ENCODE measurements at places on chromosomes 6 and 20.

- no peak for DNase-seq
These were observed 10.1 kb downstream of the EZR start for GRCh38 chr6:158808941-158809678.

DNA sequence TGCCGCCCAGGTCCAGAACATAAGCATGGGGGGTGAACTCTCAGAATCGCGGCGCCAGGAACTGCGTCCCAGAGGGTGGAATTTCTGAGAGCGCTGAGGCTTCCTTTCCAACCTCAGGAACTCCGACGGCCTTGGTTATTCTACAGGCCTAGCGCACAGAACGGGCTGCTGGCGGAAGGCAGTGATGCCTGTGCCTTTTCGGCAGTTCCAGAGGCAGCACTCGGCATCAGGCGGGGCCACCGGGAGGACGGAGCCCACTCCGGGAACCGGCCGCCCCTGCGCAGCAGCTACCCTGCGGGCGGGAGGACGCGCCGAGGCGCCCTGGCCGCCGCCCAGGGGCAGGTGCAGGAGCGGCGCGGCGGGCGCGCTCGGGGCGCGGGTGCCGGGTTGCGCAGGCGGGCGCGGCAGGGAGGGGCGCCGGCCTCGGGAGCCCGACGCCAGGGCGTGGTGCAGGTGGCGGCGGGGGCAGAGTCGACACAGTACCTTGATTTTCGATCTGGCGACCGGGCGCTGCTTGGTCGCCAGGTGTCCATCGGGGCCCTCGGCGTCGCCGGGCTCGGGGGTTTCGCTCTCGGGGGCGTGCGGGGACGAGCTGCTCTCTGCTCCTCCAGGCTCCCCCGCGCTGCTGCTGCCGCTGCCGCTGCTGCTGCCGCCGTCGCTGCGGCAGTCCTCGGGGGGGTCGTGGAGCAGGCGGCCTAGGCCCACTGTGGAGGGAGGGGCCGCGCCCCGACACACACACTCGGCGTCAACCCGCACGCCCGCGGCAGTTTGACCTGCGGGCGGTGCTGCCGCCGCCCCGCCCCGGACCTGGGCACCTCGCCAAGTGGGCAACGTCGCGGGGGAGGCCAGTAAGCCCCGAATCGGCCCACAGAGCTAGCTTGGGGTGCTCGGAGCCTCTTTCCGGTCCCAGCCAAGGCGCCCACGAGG is 1.3 kb downstream of the OVOL2 start:
- DNase-seq: no peak

- no peak for DNase-seq
These were observed 3.6 kb upstream of the PHIP start for GRCh38 chr6:79081663-79082062.

- no peak for DNase-seq
These were observed 77.2 kb upstream of the ARID1B start for GRCh38 chr6:156699935-156700334.

DNA sequence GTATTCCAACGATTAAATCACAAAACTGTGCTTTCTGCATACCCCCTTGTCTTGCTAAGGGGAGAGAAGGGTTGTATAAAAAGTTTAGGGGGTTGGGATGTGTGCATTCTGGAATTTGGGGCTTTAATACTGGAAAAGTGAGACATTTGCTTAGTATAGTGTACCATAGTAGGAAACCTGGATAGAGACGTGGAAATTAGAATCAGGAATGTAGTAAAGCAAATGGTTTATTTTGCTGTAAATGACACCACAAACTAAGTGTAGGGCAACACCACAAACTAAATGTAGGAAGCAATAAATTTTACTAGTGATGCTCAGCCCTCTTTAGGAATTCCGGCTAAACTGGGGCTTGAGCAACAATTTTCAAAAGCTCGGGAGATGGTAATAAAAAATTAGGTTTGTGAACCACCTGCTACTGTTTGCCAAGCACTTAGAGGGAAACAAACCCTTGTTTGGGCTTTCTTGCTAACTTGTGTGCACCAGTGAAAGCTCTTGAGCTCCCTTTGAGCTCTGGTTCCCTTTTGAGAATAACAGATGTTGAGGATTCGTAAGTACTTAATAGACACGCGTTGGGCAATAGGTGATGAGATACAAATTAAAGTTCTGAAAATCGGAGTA is 13.8 kb downstream of the BRD2 start:
- DNase-seq: no peak

DNA sequence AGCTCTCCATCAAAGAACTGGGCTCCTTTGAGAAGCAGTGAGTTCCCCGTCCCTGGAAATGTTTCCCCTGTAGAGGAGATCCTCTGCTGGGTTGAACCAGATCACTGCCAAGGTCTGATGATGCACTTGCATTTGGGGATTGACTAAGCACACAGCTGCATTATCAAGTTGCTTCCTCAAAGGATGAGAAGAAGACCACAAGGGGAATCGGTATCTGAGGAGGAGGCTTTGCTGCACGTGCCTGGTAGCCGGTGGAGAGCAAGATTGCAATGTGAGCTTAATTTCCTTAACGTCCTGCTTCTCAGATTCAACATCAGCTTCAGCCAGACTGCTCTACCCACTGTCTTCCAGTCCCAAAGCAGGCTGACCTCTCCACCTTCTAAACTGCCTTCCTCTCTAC is 128.8 kb upstream of the STMND1 start:
- DNase-seq: no peak

DNA sequence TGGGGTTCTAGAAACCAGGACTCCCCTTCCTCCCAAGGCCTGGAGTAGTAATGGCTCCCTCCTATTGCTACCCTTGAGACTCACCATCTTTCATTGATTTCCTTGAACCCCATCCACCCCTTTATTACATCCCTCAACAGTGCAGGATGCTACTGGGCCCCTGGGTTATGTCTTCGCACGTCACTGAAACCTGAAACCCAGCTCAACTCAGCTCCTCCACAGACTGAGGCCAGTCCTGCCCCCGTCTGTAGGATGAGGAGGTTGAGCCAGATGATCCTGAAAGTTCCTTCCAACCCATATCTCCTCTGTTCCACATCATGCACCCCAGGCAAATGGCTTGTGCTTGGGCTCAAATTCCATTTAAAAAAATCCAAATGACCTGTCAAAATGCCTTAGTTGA is 21.4 kb downstream of the CPNE5 start:
- no peak for DNase-seq

DNA sequence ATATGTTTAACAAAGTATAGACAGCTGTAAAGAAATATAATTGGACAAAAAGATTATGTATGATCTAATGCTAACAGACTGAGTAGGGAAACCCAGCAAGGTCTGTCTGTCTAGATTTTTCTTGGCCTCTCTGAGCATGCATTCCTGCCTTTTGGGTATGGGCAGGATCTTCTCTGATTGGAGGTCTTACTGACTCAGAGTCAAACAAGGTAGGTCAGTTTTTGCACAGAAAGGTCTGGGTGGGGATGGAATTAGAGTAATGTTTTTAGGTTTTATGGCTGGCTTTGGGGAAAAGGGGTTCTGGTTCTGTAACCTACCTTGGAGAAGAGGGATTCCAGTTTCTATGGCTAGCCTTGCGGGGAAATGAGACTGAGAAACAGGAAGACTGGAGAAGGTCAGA is 65.5 kb downstream of the LIN28B start:
- no peak for DNase-seq

DNA sequence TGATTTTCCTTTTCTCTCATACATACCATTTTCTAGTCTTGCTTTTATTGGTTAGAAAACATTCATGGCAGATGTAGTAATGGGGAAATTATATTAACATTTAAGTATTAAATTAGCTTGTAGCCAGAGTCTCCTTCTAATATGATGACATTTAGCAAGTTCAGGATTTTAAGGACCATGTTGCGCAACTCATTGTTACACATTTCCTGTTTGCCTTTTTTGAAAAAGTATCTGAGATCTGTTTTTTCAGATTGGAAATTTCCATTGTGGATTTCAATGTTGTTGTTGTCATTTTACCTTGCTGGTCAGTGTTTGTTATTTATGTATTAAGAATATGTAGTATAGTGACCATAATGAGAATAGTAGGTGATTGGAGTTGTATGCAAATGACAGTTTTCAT is 38.7 kb downstream of the CDKAL1 start:
- no peak for DNase-seq

- DNase-seq: no peak
These were observed 65.3 kb downstream of the PSMB1 start for GRCh38 chr6:170487707-170488329.

- DNase-seq: no peak
These were observed 21.1 kb downstream of the RPRD1B start for GRCh38 chr20:38054647-38055046.

- DNase-seq: no peak
These were observed 45.1 kb downstream of the FRK start for GRCh38 chr6:116015561-116015960.

GRCh38 chr6:52547647-52548352 is 29.1 kb downstream of the TRAM2 start:
- DNase-seq: no peak

DNA sequence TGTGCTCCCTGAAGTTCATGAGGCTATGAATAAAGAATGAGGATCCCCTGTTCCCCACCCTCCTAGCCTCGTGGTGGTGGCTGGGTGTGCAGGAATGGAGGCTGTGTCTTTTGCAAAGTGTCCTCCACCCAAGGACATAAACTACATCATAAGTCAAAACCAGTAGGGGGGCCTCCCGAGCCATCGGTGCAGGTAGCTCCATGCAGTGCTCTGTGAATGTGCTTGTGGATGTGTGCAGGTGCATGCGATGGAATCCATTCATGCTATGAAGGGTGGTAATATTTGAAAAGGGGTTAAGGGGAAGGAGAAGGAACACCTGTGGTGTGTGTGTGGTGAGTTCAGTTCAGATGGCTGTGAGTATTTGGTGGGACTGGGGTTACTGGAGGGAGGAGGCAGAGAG is 197.3 kb downstream of the NRN1 start:
- no peak for DNase-seq

GRCh38 chr6:75333676-75334200 is 49.1 kb upstream of the TMEM30A start:
- no peak for DNase-seq

GRCh38 chr6:39804466-39805065 is 12.4 kb downstream of the DAAM2 start:
- DNase-seq: no peak

DNA sequence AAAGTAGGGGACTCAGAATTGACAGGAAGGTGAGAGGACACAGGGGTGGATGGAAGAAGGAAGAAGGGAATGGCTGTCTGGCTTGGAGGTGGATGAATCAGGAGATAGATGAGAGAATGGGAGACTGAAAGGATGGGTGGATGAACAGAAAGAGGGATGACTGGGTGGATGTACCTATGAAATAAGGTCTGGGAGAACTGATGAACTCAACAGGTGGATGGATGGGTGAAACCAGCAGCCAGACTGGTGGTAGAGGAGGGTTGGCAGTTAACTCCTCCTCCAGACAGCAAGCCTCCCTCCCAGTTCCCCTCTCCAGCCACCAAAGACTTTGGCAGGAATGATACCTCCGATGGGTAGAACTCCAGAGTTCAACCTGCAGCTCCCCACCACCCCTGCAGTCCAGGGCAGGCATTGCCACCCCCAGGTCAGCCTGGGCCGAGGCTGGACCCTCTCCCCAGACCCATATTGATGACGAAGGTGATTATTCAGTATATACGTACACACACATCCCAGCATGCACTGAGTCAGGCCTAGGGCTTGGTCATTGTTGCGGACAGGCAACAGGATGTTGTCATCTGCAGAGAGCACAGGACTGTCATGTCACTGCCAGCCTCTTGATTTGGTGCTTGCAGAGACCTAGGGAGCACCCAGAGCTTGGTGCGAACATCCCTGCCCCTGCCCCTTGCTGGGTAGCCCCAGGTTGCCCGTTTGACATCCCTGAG is 2.0 kb downstream of the SUN5 start:
- DNase-seq: no peak

DNA sequence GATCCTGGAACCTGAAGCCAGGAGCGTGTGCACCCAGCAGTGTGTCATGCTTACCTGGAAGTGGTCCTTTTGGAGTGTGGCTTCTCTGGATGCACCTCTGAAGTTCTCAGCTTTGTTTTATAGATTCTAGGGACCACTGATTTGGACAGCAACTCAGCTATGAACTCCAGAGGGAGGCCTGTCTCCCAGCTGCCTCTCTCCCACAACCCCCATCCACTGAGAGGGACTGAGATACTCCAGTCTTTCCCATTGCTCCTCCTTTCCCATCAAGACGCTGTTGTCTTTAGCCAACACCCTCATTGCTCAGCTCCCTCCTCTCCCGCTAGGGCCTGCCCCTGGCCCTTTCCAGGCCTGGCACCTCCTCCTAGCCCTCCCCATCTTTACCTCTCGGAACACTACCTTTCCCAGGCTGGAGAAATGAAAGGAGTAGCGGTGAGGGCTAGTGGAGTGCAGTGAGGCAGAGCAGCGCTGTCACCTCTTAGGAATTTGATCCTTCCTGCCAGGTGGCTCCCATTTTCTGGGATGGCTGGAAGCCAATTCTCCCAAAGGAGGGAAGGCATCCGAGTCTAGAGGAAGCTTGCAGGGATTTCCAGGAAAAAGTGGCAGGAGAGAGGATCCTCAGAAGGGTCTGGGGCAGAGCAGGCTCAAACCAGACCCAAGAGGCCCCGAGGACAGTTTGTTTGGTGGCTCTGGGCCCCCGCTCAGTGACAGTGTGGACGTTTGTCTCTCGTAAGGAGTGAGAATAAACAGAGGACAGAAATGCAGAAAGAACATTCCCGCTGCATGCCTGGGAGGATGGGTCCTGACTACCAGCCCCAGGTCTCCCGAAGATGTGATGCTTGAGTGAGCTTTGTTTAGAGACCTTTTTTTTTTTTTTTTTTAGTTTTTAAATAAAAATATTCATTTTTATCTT is at the start of gene LRRN4:
TSS of gene LRRN4 (minus strand) at position 285 of the 913 bp plus-strand sequence. CDS start 1,261 bp downstream, outside the sequence.
- no peak for DNase-seq

GRCh38 chr6:149056777-149057463 is 260.6 kb upstream of the TAB2 start:
- DNase-seq: no peak

- no peak for DNase-seq
These were observed 120.3 kb downstream of the BMP7 start for GRCh38 chr20:57146155-57146554.

Measured in cortex of kidney (tissue), 1 donor.